ENCODE measurements at places on chromosomes 6 and 20.

- DNase-seq = no peak
Observed at GRCh38 chr6:7974938-7975763, 64.6 kb upstream of the TXNDC5 start.

- no peak for DNase-seq
Observed at GRCh38 chr20:17762243-17762872, 62.6 kb downstream of the BANF2 start.

- DNase-seq = no peak
Observed at GRCh38 chr20:43408848-43409576, 48.7 kb upstream of the SRSF6 start.

DNA sequence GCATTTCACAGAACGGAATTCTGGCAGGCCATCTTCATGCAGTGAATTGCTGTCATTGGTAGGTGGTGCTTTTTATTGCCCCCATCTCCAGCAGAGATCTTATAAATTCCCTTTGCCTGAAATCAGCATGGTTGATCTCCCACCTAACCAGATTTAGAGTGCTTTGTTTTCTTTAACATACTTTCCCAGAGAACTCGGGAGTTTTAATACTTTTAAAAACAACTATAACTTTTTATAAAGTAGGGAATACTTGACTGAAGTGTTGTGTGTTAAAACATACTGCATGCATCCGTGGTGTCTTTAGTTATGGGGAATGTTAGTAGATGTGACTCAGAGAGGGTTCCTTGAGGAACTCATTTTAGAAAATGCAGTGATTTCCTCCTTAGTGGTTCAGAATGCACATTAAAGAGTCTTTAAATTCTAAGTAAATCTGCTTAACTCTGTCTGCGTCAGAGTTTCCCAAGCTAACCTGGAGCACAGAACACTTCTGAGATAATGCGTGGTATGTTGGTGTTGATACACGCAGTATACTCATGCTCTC lies 54.9 kb downstream of the AKAP12 start:
- no peak for DNase-seq

DNA sequence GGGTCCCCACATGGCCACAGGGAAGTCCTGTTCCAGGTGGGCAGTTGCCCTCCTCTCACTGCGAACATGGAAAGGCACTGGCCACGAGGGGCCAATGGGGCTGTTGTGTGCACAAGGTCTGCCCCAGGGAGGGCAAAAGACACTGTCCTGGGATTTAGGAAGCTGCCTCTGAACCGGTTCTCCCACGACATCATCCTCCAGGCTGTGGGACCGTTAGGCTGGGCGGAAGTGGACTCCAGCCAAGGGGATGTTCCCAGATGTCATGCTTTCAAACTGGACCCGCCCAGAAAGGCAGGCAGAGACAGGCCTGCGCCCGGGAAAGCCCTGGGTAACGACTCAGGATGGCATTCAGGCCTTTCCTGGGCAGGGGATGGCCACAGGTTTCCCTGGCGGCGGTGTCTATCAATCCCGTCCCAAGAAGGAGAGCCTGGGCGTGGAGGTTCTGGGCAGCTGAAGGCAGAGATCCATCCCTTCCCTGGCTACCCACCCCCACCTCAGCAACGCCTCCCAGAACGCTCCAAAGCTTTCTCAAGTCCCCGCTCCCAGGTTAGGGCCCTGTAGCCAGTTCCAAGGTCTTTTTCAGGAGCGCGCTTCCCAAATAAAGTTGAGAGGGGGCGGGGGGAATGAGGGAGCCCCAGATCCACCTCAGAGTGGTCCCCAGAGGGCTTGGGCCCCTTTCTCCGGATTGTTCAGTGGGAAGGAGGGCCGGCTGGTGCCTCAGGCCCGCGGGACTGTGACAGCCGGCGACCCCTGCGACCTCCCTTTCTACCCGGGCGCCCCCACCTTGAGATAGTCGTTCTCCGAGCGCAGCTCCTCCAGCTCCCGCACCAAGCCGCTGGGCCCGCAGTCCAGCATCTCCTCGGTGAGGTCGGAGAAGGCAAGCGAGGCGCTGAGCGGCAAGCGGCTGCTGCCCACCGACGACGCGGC lies 13.8 kb upstream of the TLDC2 start:
- DNase-seq = no peak

- DNase-seq = no peak
Observed at GRCh38 chr20:49893242-49894072, 21.9 kb downstream of the SPATA2 start.

DNA sequence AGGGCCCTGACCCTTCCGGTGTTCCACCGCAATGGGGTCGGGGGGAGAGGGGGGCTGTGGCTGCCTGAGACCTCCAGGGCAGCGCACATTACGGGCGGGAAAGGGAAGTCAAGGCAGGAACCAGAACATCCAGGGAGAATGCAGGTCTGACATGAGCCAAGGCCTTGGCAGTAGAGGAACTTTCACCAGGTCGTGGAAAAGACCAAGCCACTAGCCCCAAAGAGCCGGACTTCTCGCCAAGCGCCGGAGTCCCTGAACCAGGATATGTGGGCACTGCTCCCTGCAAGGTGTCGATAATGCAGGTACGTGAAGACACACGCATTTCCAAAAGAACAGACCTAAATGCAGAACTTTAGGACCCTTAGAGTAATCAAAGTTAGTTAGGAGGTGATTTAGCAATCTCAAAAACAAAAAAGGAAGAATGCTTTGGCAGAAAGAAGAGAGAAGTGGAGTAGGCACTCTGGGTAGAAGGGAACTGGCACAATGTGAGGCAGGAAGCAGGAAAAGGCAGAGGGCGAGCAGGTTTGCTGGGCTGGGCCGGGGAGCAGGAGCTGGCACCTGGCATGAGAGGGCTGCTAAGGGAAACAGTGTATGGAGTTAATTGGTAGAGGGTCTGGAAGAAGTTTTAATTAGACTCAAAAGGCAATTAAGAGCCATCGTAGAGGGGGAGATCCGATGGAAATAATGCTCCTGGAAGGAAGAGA lies 14.3 kb downstream of the POU3F2 start:
- DNase-seq = no peak

GRCh38 chr6:71082033-71082650 lies 125.3 kb upstream of the B3GAT2 start:
- DNase-seq = no peak

- no peak for DNase-seq
Observed at GRCh38 chr20:33812908-33813462, 1.8 kb downstream of the CHMP4B start.

GRCh38 chr6:88238901-88239300 lies 72.8 kb upstream of the CNR1 start:
- no peak for DNase-seq

DNA sequence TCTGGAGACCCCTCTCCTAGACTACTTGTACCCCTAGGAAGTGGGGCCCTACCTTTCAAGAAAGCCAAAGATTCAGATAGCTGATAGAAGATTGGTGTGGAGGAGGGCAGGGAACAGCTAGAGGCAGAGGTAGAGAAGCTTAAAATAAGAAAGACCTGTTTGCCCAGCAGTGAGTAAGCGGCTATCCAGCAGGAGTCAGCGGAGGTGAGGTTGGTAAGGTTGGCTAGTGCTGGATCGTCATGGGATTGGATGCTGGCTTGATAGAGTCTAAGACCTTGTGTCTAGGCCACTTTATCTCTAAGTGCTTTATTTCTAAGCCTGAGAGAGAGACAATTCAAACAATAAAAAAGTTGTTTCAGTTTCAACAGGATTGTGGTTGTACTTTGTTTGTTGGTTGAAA lies 19.1 kb downstream of the ANKS1A start:
- DNase-seq = no peak

GRCh38 chr6:105301072-105301503 lies 101.8 kb downstream of the PREP start:
- no peak for DNase-seq

- DNase-seq = no peak
Observed at GRCh38 chr6:21592953-21593352, 598 bp upstream of the SOX4 start.
